Pancreas (tissue), 10 donors: ENCODE measurements at places on chromosomes 11 and 22. TPM values are rescaled to one million over a fixed set of nuclear protein-coding genes. Genes with fewer than 3 reads are reported as not detected.

The KLHL35 gene
- 2.5 TPM for total RNA-seq

GRCh38 chr22:26937213-26937612 is 279.8 kb downstream of the MIAT start:
- DNase-seq: no peak

DNA sequence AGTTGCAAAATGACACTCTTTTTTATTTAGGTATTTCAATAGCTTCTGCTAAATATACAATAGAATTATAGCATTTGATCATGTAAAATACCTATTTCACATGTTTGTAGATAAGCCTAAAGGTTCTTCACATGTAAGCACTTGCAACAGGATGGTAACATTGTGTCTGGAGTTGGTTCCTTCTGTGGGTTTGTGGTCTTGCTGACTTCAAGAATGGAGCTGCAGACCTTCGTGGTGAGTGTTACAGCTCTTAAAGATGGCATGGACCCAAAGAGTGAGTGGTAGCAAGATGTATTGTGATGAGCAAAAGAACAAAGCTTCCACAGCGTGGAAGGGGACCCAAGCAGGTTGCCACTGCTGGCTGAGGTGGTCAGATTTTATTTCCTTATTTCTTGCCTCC is 246.4 kb upstream of the PDGFD start:
- DNase-seq: no peak

DNA sequence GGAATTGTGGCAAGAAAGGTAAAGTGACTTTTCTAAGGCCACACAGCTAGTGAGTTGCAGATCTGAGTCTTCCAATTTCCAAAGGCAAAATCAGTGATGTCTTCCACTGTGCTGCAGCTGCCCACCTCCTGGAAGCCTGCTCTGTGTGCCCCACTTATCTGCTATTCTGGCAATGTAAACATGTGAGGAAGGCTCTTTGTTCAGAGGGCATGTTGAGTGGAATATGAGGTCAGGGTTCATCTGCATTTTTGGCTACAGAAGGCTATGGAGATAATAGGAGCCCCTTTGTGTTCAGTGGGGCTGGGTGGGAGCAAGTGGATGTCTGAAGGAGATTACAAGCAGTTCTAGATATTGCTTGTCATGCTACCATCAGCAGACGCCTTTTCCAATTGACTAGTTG is 396.2 kb downstream of the BUD13 start:
- no peak for DNase-seq

- DNase-seq: peak; percentile 99
Measured at GRCh38 chr11:1559111-1559951, 12.7 kb downstream of the DUSP8 start.

The ALX4 gene
- 0.03 TPM for total RNA-seq

GRCh38 chr11:57422669-57423068 is 4.3 kb downstream of the SLC43A3 start:
- no peak for DNase-seq

The PDE2A gene
- total RNA-seq: 2.5 TPM

GRCh38 chr11:68340784-68341556 is 28.6 kb downstream of the LRP5 start:
- no peak for DNase-seq

DNA sequence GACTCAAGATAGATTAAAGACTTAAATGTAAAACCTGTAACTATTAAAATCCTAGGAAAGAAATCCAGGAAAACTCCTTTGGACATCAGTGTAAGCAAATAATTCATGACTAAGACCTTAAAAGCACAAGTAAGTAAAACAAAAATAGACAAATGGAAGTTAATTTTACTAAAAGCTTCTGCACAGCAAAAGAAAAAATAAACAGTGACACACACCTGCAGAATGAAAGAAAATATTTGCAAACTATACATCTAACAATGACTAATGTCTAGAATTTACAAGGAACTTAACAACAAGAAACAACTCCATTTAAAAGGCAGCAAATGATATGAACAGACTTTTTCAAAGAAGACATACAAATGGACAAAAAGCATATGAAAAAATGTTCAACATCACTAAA is 359.1 kb downstream of the LUZP2 start:
- DNase-seq: no peak
